NCI-H2081 treated with DMSO at 0.1 percent for 48 hours (cell line): ENCODE measurements at places on chromosomes 13 and 19.

DNA sequence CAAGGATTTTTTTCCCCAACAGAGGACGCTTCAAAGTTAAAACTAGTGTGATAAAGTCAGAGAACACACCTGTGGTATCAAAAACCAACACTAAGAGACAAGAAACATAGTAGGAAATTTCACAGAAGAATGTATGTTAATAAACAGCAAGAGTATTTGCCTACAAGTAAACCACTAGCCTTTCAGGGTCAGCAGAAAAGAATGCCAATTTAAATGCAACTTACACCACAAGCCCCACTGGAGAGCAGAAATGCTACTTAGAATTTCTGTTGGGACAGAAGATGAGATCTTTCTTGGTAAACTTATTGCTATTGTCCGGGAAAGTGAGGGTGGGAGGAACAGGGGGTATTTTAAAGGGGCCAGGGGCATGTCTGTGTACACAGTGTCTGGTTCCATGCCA lies 68.6 kb downstream of the STK24 start:
- DNase-seq = no peak

DNA sequence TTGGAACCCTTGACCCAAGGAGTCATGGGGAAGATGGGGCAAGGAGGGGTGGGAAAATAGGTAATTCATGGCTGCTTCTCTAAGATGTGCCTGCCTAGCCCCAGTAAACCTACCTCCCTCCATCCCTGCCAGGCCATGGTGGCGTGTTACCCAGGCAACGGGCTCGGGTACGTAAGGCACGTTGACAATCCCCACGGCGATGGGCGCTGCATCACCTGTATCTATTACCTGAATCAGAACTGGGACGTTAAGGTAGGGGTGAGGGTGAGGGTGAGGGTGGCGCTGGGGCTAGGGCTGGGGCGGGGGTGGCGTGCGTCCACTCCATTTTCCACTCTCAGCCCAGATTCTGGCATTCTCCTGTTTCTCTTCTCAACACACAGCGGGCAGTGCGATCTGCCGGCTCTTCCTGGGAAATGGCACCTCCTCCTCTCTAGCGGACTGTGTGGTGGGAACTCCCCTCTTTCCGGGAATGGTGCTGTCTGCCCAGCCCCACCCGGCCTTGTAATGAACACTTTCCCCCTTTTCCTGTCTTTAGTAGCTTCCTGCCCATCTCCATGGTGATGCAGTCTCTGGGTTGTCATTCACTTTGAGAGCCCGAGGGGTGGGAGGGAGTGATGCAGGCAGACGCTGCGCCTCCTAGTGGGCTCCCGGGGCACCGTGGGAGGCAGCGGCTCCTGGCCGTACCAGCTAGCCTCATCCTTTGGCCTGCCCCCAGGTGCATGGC lies 7.6 kb downstream of the EGLN2 start:
- no peak for DNase-seq

DNA sequence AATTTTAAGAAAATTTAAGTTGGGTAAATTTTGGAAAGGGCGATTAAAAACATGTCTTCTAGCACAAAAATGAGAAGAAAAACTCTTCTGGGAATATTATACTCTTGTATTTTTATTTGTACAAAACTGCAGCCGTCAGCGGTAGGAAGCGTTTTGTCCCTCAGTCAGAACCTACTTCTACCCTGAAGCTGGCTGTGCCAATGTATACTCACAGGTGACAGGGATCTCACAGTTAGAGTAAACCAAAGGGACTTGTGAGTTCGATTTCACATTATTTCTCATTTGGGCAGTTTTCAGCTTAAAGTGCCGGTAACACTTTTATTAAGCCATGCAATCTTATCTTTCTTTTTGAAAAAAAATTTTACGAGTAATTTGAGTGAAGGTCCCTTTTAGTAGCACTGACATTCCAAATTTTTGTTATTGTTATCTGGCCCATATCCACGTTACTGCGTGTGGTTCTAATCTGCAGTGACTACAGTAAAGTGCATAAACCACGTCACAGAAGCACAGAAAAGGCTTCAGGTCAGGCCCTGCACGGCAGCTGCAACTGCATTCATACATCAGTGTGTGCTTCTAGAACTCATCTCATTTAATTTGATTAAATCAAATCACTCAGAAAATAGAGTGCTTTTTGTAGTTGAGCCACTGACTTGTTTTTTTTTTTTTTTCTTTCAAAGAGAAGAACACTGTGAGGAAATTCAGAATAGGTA lies 387.3 kb downstream of the LIG4 start:
- DNase-seq = no peak

DNA sequence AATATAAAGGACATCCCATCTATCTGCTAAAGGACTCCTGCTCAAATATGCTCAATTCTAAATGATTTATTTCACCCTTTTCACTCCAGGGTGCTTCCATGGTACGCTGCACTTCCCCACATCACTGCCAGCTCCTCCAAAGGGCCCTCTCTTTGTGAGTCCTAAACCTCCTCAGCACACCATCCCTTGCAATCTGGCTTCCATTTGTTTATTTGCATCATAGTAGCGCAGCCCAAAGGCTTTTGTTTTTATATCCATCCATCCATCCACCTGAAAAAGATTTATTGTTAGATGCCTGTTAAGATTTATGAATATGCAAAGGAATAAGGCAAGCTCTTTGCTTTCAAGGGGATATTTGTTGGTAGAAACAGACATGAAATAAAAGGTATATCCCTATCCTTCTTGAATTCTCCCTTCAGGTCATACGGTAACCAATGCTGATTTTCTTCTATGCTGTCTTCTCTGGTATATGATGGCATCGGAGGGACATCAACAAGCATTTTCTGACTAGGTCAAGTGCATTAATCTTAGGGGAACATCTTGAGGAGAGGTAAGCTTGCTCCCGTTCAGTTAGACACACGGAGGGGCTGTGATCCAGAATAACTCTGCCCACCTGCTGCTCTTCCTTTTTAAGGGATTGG lies 397.6 kb downstream of the LIG4 start:
- no peak for DNase-seq

DNA sequence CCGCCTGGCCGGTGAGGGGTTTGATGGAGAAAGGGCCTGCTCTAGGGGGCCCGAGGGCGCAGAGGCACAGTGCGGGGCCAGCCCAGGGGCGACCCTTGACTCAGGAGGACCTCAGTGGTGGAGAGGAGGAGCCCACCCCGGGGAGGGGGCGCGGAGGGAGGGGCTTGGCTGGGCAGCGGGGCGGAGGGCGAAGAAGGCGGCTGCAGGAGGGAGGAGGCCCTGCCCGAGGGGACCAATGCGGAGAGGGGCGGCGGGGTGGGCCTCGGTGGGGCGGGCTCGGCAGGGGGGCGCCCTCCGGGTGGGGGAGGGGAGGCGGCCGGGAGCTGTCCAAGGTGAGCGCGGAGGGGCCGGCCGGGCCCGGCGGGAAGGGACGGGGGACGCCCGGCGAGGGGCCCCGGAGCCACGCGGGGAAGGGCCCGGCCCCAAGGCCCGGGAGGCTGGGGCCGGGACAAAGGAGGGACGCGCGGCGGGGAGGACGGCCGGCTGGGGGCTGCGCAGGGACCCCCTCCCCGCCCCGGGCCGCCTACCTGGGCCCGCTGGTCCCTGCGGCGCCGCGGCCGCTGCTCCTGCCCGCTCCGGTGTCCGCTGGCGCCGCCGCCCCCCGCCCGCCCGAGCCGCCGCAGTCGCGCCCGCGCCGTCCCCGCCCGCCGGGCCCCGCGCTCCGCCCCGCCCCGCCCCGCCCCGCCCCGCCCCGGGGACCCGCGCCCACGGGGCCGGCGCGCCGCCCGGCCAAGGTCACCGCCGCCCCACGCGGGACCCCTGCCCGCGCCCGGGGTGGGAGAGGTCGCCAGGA lies at the start of gene DIRAS1:
DIRAS1 (minus strand) TSS at position 596 of the 793 bp plus-strand sequence. CDS start 3,566 bp downstream, outside the sequence.
- DNase-seq = no peak

GRCh38 chr13:20704459-20705069 lies 1.1 kb downstream of the IL17D start:
- no peak for DNase-seq

DNA sequence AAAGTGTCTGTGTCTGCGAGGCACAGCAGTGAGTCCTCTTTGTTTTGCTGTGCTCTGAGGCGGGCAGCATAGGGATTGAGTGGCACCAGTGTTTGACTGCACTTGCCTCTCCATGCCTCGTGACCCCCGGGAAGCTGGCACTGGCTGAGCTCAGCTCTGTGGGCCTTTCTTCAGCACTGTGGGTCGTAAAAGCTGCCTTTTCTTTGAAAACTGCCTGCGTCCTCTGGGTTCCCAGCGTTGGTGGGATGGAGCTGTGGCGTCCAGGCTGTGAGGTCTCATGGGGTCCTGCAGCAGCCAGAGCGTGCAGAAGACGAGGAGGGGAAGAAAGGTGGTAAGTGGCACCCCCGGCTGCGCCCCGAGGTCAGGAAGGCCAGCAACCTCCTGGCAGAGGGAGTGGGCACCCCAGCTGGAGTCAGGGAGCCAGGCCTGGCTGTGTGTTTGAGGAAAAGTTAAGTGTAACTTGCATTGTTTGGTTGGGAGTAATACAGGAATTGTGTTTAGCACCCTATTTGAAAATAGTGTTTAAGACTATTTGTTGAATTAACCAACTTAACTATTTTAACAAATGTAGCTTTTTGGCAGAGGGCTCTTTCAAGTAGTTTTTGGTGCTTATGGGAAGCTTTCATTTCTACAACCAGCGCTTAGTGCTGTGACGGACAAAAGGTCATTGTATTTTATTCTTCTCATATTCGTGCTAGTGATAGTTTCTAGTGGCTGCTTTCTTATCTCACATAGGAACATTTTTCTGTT lies 79.3 kb upstream of the TEX29 start:
- no peak for DNase-seq

DNA sequence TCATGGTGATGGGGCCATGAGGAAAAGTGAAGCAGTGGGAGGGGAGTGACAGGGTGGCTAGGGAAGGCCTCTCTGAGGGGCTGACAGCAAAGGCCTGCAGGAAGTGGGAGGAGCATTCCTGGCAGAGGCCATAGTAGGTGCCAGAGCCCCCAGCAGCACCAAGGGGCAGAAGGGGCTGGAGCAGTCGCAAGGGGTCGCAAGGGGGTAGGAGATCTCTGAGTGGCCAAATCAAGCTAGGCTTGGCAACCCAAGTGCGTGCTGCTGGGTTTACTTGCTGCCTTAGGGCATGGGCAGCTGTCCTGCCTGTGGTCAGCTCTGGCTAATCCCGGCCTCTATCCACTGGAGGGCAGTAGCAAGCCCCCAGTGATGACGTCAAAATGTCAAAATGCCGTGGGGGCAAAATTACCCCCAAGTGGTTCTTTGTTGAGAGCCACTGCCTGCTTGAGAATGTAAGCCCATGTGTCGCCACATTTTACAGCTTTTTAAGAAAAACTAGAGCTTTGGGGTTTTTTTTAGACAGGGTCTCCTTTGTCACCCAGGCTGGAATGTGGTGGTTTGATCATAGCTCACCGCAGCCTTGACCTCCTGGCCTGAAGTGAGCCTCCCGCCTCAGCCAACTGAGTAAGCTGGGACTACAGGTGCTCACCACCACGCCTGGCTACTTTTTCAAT lies 11.8 kb downstream of the CCDC97 start:
- DNase-seq = no peak

- no peak for DNase-seq
Measured at GRCh38 chr13:31827707-31828106, 88.4 kb downstream of the RXFP2 start.

DNA sequence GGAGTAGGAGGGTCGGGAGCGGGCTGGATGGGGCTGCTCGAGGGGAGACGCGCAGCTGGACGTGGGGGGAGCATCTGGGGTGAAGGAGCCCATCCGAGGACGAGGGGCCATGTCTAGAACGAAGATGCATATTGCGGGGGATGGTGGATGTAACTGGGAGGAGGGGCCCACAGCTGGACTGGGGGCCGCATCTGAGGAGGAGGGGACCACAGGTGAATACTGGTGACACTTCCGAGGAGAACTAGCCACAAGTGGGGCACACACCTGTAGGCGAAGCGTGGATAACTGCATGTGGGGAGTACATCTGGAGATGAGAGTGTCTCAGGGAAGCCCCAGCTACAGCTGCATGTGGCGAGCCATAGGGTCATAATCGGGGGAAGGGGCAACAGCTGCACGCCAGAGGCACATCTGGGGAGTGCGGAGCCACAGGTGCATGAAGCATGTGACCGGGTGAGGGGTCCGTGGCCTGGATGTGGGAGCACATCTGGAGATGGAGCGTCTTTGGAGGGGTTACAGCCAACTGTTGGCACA lies 402 bp downstream of the ZSWIM9 start:
- no peak for DNase-seq

DNA sequence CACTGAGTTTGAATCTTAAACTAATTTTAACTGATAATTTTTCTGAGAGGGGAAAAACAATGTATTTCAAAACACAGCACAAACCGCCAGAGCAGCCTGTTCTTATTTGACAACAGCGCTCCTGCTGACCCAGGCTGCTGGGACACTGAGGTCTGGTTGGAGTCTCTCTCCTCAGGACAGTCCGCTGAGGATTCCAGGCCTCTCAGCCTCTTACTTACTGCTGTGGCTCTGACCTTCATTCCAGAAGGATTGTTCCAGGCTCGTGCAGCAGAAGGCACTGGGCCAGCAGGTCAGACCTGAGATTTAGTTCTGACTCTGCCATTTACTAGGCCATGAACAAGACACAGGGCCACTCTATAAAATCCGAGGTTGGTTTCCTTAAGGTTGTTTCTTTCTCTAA lies 393.6 kb downstream of the TDRD3 start:
- no peak for DNase-seq

GRCh38 chr13:94829185-94829836 lies 117.0 kb upstream of the SOX21 start:
- DNase-seq = no peak

DNA sequence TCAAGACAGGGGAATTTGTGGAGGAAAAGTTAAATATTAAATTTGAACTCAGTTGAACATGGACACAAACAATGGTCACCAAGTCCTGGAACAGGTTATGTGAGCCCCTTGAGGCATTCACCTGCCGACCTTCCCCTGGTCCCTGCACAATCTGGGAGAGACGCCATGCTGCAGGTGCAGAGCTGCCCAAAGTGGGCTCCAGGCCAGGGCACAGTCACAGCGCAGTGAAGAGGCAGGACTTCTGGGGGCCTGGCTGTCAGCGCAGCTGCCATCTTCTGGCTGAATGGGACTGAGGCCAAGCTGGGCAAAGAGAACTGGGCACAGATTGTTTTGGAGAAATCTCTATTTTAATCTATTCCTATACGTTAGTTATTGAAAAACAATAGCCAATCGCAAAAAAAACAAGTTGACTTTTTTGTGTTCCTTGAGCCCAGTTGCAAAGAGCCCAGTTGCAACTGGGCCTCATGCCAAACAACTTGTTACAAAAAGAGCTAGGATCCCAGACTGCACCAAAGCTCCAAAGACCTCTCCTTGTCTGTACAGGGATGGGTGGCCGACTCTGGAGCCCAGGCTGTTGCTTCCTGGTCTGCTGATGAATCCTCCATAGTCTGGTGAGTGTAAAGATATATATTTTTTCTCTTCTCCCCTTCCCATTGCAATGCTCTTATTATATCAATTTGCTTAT lies 1.2 kb upstream of the ZNF626 start:
- no peak for DNase-seq
